ENCODE measurements at places on chromosomes 2 and 18.

- DNase-seq, result no peak
These were observed 289.6 kb downstream of the CDH2 start for GRCh38 chr18:27887287-27887686.

DNA sequence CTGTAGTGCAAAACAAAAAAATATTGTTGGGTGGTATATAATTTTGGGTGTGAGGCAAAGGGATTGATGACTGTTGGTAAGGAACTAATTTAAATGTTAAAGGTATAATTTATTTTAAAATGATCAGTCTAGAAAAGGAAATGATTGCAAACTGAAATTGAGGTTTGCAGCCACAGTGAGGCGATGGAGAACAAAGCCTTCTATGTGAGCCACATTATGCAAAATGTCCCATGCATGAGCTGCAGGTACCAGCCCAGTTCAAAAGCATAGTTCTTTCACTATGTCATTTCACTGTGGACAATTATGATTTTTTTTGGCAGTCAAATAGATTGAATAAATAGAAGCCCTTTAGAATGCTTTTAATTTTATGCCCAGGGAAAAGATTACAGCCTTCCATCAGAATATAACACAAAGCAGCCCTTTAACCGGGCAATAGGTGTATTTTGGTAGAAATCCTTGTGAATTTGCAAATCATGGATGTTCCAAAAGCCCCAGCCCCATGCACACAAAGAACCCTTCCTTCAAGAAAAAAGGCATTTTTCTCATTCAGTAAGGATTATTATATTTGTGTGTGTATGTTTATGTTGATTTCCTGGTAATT, 1.7 kb downstream of the MAP2 start:
- no peak for DNase-seq

DNA sequence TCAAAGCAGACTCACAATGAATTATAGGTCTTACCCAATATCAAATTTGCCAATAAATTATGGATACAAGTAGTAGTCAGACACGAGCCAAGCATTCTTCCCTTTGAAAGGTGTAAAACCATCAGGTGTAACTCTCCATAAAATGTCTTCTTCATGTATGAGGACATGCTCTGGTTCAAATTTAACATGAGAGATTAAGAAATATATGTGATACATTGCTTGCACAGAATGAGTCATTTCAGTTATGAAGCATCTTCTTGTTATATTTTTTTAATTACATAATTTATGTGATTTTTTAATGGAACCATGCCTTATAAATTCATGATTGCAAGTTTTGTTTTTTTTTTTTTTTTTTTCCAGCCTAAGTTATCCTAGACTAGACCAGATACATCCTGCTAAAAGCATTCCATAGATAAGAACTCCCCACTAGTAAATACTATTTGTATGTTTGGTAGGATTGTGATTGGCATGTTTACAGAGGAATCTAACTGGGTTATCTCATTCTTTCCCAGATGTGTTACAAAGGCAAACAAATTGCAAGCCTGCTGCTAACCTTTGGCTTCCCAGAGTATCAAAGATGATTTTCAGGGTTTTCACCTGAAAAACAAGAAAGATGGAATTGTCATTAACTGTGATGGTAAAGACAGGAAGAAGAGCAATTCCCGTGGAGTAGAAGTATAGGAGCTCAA, 621.9 kb downstream of the XIRP2 start:
- DNase-seq, result no peak

DNA sequence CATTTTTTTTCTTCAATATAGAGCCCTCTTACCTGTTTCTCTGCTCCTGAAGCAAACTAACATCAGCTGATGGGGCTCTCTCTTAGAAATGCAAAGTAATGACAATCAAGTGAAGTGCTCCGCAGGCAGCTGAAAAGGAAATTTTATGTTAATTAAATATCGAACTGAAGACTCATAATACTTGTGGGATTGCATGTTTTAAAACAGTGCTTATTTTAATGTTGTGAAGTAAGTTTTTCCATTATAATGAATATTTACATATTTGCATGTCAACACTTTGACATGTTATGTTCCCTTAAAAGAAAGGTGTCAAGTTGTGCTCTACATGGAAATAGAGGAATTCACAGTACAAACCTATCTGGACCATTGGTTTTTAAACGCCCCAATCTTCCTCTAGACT, 97.1 kb downstream of the EML6 start:
- DNase-seq, result no peak

DNA sequence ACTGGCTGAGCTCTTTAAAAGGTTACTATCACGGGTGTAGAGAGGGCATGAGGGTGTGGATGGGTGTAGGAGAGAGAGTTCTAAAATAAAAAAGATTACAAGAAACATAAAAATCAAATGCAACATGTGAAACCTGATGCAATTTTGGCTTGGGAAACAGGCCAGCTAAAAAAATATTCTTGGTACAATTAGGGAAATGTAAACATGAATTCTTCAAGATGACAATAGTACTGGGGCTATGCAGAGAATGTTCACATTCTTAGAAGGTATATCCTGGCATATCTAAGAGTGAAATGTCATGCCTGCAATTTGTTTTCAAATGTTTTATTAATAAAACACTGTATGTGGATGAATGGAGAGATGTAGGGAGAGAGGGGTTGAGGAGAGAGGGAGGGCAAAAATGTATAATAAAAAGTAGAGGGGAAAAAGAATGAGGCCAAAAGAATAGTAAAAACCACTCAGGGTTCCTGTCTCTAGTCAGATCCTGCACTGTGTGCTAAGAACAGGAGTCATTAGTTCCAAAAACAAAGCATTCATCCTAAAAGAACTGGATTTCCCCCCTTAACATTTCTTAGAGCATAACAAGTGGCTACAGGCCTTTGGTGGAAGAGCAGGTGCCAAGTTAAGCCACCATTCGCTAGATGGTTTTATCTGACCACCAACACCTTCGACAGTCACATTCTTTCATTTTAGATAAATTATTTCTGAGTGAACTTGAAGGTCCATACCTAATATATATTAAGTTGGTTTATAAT, 77.3 kb downstream of the LPIN2 start:
- no peak for DNase-seq

GRCh38 chr2:224284134-224284946, 117.6 kb downstream of the FAM124B start:
- DNase-seq, result no peak

GRCh38 chr2:12107321-12107720, 360.9 kb downstream of the LPIN1 start:
- DNase-seq, result no peak

GRCh38 chr2:98191883-98192282, 104.9 kb downstream of the VWA3B start:
- DNase-seq, result no peak
